ENCODE measurements at places on chromosomes 1 and 21.
A peak's percentile ranks its signal among the peaks of the same experiment; 100 is the strongest.

GRCh38 chr1:159955456-159955855 lies 1.4 kb upstream of the SLAMF9 start:
- no peak for DNase-seq

DNA sequence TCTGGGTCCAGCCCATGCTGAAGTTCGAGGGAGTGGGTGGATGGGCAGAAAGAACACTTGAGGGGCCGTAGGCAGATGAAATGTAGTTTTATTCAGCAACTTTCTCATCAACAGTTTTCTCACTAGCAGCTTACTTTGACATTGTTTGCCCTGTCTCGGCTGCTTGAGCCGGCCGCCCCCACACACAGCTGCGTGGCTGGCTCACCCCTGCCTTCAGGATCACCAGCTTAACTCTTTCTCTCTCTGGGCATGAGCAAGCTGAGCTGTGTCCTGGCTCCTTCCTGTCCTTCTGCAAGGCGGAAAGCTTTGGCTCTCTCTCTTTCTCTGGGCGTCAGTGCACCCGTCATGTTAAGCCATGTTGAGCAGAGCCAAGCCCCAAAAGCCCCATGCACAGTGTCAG lies 104.4 kb upstream of the GNG12 start:
- DNase-seq: no peak

GRCh38 chr1:175530183-175530582 lies 213.2 kb downstream of the TNR start:
- no peak for DNase-seq

DNA sequence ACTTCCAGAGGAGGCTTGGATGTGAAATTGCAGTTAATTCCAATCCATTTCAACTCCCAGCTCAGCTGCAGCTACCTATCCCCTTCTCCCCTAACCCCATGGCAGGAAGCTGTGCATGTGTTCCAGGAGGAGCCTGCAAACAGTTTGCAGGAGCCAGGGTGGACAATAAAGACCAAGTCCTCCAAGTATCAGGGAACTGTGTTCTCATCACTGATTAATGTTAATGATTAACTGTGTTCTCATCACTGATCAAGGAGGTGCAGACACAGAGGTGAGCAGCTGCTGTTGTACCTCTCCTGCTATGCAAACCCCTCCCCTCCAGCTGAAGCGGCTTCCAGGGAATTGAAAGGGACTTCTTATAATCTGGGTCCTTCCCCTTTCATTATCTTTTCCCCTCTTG lies 19.2 kb downstream of the CLDN19 start:
- no peak for DNase-seq

DNA sequence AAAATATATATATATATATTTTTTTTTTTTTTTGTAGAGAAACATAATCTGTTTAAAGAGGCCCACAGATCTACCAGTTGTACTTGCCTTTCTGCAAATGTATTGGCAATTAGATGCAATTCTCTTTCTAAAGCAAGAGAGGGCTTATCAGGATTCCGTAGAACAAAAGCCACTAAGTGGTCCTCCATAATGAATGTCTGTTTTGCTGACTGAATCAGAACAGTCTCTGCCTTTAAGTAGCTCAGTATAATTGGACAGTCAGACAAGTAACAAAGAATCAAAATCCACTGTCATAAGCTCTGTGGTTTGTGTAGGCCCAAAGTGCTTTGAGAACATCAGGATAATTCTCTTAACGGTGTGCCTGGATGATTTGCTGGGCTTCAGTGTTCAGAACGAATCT lies 17.3 kb downstream of the SARS1 start:
- no peak for DNase-seq

GRCh38 chr1:54588377-54588776 lies 34.9 kb downstream of the FAM151A start:
- DNase-seq: no peak

DNA sequence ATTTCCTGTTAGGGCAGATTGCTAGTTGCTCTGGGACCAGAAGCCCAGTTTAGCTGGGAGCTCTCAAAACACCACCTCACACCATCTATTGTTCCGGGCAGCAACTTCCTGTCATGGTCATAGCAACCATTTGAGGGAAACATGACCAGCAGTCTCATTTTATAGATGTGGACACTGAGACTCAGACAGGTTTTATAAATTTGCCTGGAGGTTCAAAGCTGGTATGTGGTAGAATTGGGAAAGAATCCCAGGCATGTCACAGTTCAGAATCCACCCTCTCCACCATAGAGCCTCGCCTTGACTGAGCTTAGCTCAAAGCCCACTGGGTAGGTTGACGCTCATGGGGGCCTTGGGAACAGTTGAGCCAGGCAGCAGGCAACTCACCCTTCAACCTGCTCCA lies 14.0 kb upstream of the TRIM67 start:
- no peak for DNase-seq

- no peak for DNase-seq
Observed at GRCh38 chr1:204854286-204854685, 16.4 kb upstream of the NFASC start.

GRCh38 chr1:32725615-32725982 lies 23.0 kb upstream of the SYNC start:
- DNase-seq: no peak

- no peak for DNase-seq
Observed at GRCh38 chr21:33113131-33113530, 43.2 kb downstream of the OLIG1 start.

GRCh38 chr1:203444171-203444576 lies 31.4 kb upstream of the PRELP start:
- DNase-seq: no peak

GRCh38 chr1:223068900-223069665 lies 74.0 kb downstream of the TLR5 start:
- no peak for DNase-seq

GRCh38 chr1:160868141-160868540 lies 5.5 kb upstream of the CD244 start:
- DNase-seq: no peak

DNA sequence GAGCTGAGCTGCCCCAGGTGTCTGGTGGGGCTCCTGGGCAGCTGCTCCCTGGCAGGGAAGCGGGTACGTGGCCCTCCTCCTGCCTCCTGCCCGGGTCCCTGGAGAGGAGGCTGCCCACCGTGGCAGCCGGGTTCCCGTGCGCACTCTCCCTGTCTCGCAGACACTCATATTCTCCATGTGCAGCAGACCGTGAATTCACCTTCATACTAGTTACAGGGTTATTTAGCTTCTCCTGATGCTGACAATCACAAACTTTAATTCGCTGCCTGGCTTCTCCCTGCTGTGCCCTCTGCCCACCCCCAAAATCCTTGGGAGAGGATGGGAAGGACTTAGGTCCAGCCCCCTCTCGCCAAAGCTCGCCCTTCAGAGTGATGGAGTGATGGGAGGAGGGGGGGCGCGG lies 95.3 kb downstream of the CASZ1 start:
- no peak for DNase-seq

GRCh38 chr1:26838474-26839338 lies 12.2 kb downstream of the ZDHHC18 start:
- DNase-seq: peak; percentile 61

DNA sequence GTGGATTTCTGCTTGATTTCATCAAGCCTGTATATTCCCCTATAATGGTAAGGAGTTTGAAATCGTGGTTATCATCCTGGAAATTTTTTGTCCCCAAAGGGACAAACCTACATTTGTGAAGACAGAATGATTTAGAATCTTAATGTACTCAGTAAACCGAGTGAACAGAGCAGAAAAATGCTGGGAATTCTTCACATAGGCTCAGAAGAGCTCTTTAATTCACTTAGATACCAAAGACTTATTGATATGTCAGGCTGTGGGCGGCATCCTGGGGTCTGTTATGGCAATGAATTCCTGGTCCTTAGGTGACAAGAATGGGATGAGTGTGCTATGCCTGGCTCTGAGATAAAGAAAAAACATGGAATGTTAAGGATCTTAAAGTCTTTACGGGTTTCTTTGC lies 74.9 kb downstream of the ROR1 start:
- DNase-seq: no peak

DNA sequence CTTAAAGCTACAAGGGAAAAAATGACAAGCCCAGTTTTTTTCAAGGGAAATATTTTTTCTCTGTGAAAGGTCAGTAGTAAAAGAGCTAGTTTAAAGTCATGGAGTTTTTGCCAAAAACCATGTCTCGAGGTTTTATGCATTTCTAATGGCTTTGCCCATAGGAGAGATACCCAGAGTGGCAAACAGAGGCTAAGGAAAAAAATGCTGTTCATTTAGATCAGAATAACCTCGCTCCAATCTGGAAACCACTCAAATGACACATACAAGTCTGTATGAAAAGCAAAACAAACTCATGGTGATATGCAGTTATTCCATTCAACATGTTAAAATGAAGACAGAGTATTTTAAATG lies 36.9 kb upstream of the EDEM3 start:
- DNase-seq: no peak

- DNase-seq: no peak
Observed at GRCh38 chr1:238652346-238652968, 733.9 kb upstream of the CHRM3 start.

GRCh38 chr1:205961405-205961804 lies 18.1 kb upstream of the SLC26A9 start:
- no peak for DNase-seq

DNA sequence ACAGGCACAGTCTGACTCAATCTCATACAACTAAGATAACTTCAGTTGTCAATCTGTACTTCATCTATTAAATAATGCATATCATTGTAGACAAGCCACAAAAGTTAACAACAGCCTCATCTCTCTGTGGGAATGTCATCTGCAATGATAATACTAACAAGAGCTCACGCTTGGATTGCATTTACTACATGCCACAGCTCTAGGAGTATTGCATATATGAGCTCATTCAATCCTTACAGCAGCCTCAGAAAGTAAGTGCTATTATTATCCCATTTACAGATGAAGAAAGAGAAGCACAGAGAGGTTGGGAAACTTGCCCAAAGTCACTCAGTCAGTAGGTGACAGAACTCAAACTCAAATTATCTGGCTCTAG lies 105.7 kb upstream of the GUCA2B start:
- DNase-seq: no peak

GRCh38 chr1:15351310-15351709 lies 58.4 kb upstream of the EFHD2 start:
- no peak for DNase-seq

DNA sequence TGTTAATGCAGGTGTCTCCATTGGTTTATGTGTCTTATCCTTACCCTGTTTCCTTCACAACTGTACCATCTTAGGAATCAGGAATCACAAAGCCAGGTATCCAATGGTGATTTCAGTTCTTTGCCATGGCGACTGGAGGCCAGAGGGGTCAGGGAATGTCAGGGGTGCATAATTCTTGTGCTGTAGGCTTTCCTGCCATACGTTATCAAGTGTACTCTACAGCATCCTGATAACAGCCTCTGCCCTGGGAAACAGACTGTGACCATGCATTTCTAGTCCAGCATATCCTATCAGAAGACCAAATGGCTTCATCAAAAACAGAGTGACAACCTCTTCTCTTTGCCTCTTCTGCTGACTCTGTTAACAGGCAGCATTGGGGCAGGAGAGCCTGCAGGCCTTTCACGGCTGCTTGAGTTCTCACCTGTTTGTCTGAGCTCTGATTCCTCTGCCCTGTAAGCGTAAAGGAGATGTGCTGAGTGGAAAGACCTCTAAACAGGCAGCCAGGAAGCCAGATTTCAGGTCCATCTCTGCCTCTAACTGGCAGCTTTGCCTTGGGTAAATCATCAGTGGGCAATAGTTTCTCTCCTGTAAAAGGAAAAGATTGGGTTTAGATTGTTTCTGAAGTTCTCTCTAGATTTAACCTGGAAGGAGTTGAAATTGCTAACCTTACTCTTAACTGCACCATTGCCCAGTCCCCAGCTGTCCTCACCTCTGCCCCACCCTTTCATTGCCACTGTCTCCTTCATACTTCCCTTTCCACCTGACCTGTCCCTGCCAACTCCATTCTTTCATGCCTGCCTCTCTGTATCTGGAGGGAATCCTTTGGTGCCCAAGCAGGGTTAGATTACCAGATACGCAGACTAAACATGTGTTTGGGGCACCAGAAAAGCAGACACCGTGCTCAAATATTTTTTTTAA lies 80.2 kb downstream of the LRRC8D start:
- no peak for DNase-seq

DNA sequence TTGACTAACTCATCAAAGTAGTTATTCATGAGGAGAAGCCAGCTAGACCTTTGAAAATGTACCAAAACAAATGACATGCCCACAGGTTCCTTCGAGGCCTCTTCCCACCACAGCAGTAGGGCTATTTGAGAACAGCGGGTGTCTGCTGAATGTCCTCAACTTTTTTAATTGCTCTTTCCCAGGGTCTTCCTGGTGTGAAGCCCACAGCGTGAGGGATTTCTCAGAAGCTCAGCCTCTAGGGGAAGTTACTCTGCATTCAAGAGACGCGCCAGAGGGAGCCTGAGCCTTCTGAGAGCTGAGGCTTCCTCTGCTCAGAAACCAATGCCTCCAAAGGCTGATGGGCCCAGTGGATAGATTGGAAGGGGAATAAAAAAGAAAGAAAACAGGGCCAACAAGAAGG lies 153.6 kb downstream of the OLFM3 start:
- no peak for DNase-seq

DNA sequence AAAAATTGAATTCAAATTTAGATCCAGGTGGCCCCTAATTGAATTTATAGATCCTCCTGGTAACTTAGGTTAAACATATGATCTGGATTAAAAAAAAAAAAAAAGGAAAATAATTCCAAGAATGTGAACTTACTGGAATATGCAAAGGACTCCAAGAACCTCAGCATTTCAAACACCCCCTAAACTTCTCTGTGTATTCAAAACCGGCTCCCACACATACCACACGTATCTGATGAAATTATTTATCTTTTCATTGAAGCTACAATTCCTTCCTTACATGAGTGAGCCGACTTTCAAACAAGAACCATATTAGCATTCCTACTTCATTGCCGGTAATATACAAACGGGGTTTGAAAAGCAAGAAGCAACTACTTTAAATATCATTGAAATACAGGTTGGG lies 61.4 kb upstream of the FMN2 start:
- DNase-seq: no peak

- no peak for DNase-seq
Observed at GRCh38 chr1:65059930-65060538, 88.0 kb upstream of the AK4 start.

GRCh38 chr1:206951318-206952100 lies 5.2 kb upstream of the PIGR start:
- DNase-seq: no peak

- no peak for DNase-seq
Observed at GRCh38 chr21:31078796-31079195, 40.5 kb upstream of the KRTAP19-8 start.

DNA sequence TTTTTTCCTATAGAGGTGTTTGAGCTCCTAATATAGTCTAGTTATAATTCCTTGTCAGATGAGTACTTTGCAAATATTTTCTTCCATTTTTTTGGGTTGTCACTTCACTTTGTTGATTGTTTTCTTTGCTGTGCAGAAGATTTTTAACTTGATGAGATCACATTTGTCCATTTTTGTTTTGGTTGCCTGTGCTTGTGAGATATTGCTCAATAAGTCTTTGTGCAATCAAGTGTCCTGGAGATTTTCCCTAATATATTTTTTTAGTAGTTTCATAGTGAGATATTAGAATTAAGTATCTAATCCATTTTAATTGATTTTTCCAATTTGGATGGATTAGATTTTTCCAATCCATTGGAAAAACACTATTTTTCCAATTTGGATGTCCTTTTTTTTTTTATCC lies 1395.5 kb downstream of the PLA2G4A start:
- DNase-seq: no peak

Measured in activated T-helper 9 cell treated with anti-CD3 and anti-CD28 coated beads, Interleukin-2, amount 50 U/mL, for 16 hours (primary cell).